HepG2 (cell line): ENCODE measurements at places on chromosomes 1 and 21. TPM values are rescaled to one million over a fixed set of nuclear protein-coding genes. Genes with fewer than 3 reads are reported as not detected.

- H3K27me3 ChIP-seq = no peaks in the 10 kb centered on the region
- no peak for DNase-seq
- H3K36me3 ChIP-seq = peaks cover 2% of the 10 kb centered on the region; the same call in 1 of the 2 replicates
- H3K4me3 ChIP-seq = no peak overlapping the region
Measured at GRCh38 chr1:100127226-100127625, 5.5 kb downstream of the SASS6 start.

GRCh38 chr1:202923533-202923932 is 3.5 kb downstream of the KLHL12 start:
- H3K4me1 ChIP-seq = peaks cover 16% of the 10 kb centered on the region
- H3K4me3 ChIP-seq = no peak overlapping the region
- no peak for DNase-seq
- H3K27me3 ChIP-seq = no peaks in the 10 kb centered on the region
- H3K36me3 ChIP-seq = peaks cover 2% of the 10 kb centered on the region; the same call in 1 of the 2 replicates

GRCh38 chr1:14804626-14805025 is 206.1 kb downstream of the KAZN start:
- no peak overlapping the region for H3K27ac ChIP-seq
- H3K4me3 ChIP-seq = no peak overlapping the region
- H3K4me1 ChIP-seq = no peaks in the 10 kb centered on the region
- peaks cover 39% of the 10 kb centered on the region; the same call in 2 of the 3 replicates for H3K27me3 ChIP-seq
- no peaks in the 10 kb centered on the region for H3K36me3 ChIP-seq
- no peak for DNase-seq

DNA sequence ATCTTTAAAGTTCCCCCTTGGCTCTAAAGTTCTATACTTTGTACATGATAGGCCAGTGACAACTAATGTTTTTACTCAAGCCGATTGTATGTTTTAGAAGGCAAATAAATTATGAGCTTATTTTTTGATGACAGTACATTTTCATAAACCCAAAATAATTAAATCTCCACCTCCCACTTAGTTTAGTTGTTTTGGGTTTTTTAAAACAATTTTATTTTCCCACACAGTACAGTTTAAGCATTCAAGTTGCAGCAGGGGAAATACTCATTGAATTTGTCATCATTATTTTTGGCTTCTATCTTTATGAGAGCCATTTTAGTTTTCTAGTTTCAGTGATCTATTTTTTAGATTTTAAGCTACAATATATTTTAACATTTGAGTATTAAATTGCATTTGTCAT is 93.6 kb downstream of the OLFML2B start:
- H3K27me3 ChIP-seq = no peaks in the 10 kb centered on the region
- no peak for DNase-seq
- H3K4me3 ChIP-seq = no peak overlapping the region
- no peaks in the 10 kb centered on the region for H3K4me1 ChIP-seq
- H3K36me3 ChIP-seq = no peaks in the 10 kb centered on the region
- H3K27ac ChIP-seq = no peak overlapping the region

The PHC2 gene
- 52.5 and 53.5 TPM in 2 replicates for total RNA-seq

GRCh38 chr1:248810727-248811513 is 14.8 kb downstream of the SH3BP5L start:
- H3K36me3 ChIP-seq = peaks cover 41% of the 10 kb centered on the region; the same call in 2 of the 3 replicates
- H3K27ac ChIP-seq = no peak overlapping the region
- no peaks in the 10 kb centered on the region for H3K27me3 ChIP-seq

GRCh38 chr1:210259561-210259960 is 27.0 kb downstream of the SERTAD4 start:
- H3K27me3 ChIP-seq = peaks cover 29% of the 10 kb centered on the region; the same call in 1 of the 3 replicates
- no peak overlapping the region for H3K27ac ChIP-seq
- 0 out of 2 replicates have a peak, but pooled peaks cover 8% of the 10 kb centered on the region for H3K4me1 ChIP-seq
- no peak for DNase-seq
- no peak overlapping the region for H3K4me3 ChIP-seq
- H3K36me3 ChIP-seq = no peaks in the 10 kb centered on the region

DNA sequence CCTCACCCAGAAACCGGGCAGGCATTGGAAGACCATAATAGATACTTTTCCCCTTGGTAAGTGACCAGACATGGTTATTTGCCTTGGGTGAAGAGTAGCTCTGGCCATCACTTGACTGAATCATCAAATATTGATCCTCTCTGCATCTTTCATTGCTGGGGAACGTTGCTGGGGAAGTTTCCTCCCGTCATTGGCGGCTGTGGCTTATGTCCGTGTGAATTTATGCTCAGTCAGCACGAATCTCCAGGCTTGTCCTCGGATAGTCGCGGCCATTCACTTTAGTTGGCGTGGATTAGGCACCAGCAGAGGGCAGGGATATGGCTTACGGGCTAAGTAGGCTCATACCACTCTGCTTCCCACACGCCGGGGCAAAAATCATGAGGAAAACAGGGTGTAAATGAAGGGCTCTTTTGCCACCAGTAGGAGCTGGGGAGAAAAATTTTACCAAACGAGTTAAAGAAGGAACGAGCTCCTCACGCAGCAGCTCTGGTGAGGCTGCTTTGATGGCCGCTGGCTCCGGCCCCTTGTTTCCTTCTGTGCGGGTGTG is 473.4 kb downstream of the CAMTA1 start:
- no peak for DNase-seq
- H3K27me3 ChIP-seq = no peaks in the 10 kb centered on the region; the same call in 1 of the 2 replicates
- no peak overlapping the region for H3K27ac ChIP-seq

The TDRD10 gene
- not detected in 2 replicates for total RNA-seq

DNA sequence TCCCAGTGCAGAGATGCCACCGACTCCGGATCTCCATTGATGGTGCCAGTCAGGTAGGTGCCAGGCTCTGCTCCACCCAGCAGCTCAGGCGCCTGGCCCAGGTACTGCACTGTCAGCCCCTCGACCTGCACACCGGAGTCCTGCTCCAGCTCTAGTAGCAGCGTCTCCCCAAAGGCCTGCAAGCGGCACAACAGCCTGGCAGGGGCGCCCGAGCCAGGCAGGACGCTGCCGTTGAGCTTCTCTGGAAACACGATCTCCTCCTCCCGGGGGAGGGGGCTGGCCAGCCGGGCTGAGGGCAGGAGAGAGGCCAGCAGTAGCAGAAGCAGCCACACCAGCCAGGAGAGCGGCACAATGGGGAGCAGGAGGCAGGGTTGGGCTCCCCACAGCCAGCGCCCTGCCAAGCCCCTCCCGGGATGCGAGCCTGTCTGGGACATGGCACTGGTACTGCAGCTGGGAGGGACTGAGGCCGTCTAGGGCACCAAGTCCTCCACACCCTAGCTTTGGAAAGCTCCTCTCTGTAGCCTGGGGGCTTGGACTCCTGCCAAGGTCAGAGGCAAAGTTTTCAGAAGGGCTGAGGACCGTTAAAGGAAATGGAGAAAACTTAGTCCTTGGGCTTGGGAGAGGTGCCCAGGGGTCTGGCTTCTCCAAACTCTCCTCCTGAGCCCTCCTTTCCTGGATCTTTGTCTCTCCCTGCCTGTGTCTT is 509 bp downstream of the ADAMTS4 start:
- H3K36me3 ChIP-seq = no peaks in the 10 kb centered on the region
- H3K27me3 ChIP-seq = no peaks in the 10 kb centered on the region; the same call in 2 of the 3 replicates
- no peak overlapping the region for H3K27ac ChIP-seq
- peaks cover 68% of the 10 kb centered on the region for H3K4me1 ChIP-seq
- H3K4me3 ChIP-seq = peak overlapping the region; percentile 54

DNA sequence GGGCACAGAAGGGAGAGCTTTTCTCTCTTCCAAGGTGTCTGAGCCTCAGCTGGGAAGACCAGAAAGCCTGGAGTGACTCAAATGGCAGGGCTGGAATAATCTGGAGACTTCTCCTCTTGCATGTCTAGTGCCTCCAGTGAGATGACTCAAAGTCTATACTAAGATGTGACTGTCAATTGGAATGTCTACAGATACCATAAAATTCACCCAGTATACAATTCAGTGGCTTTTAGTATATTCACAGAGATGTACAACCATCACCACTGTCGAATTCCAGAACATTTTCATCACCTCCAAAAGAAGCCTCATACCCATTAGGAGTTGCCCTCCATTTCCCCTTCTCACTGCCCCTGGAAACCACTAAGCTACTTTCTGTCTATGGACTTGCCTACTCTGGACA is 47.9 kb upstream of the CNN3 start:
- no peaks in the 10 kb centered on the region for H3K27me3 ChIP-seq
- no peaks in the 10 kb centered on the region for H3K36me3 ChIP-seq
- H3K4me1 ChIP-seq = peaks cover 15% of the 10 kb centered on the region

GRCh38 chr1:170803711-170804110 is 131.6 kb upstream of the MROH9 start:
- no peak overlapping the region for H3K27ac ChIP-seq
- no peaks in the 10 kb centered on the region for H3K27me3 ChIP-seq
- no peak overlapping the region for H3K4me3 ChIP-seq
- no peaks in the 10 kb centered on the region for H3K4me1 ChIP-seq

The CFAP107 gene
- not detected in 2 replicates for total RNA-seq

The GIPC2 gene
- total RNA-seq = 21.6 and 39.7 TPM in 2 replicates

The DIRAS3 gene
- not detected in 2 replicates for total RNA-seq

DNA sequence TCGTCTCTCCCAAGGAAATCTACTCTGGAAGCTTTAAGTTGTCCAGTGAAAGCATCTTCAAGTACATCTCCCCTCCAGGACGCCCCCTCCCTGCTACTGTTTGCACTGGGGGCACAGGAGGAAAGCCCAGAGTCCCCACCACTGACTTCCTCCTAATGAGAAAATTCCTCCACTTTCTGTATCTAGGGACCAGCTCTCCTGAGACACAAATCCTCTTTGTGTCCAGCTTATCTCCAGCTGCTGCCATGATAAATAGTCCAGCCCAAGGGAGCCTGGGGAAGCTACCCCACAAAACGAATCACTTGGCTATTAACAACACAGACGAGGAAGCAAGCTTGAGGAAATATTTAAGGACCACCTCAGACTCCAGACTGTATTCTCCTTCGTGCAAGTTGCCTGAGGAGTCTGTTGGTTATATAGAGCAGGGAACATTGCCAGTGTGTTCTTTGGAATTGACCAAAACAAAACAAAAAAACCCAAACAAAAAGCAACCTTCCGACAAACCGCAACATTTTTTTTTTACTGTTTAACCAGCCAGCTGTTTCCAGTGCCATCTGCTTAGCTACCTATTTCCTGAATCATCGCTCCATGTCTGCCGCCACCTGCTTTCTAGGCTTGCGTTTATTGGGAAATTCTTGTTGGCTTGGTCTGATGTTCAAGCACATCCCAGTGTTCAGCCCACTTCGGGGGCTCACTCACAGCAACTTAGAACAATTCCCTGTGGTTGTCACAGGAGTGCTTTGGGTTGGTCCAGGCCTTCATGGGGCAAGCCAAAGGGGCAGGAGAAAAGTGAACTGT is 7.7 kb downstream of the C1orf226 start:
- H3K27me3 ChIP-seq = no peaks in the 10 kb centered on the region
- H3K4me1 ChIP-seq = peaks cover 21% of the 10 kb centered on the region
- H3K36me3 ChIP-seq = no peaks in the 10 kb centered on the region; the same call in 1 of the 2 replicates
- no peak overlapping the region for H3K4me3 ChIP-seq

The KCNT2 gene
- not detected in 2 replicates for total RNA-seq

- H3K36me3 ChIP-seq = no peaks in the 10 kb centered on the region
- no peaks in the 10 kb centered on the region for H3K4me1 ChIP-seq
- H3K27me3 ChIP-seq = no peaks in the 10 kb centered on the region
- no peak for DNase-seq
Measured at GRCh38 chr21:27362249-27362648, 395.4 kb upstream of the ADAMTS5 start.

The ALX3 gene
- total RNA-seq = not detected in 2 replicates

DNA sequence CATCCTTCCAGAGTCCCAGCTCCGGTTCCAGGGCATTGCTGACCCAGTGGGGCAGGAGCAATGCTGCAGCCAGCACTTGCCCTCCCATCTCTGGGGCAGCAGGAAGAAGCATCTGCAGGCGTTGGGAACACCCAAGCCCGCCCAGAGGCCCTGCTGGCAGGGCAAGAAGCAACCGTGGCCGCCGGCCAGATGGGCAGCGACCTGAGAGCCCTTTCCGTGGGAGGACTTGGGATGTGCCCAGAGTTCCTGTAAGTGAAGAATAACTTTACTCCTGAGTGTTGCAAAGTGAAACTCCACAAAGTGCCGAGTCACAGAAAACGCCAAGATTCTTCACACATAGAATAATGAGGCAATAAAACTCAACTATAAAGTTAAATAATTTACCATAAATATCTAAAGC is 46.0 kb downstream of the GRIK3 start:
- peaks cover 2% of the 10 kb centered on the region; the same call in 1 of the 2 replicates for H3K27me3 ChIP-seq
- no peak overlapping the region for H3K4me3 ChIP-seq
- no peaks in the 10 kb centered on the region for H3K4me1 ChIP-seq
- no peak overlapping the region for H3K27ac ChIP-seq

The FCRL6 gene
- not detected in 2 replicates for total RNA-seq

The RHEX gene
- 1.6 and 2.7 TPM in 2 replicates for total RNA-seq

- H3K36me3 ChIP-seq = no peaks in the 10 kb centered on the region
- H3K27ac ChIP-seq = no peak overlapping the region
- H3K27me3 ChIP-seq = no peaks in the 10 kb centered on the region
Measured at GRCh38 chr1:239811211-239811885, 280.3 kb upstream of the FMN2 start.

GRCh38 chr1:32219022-32219421 is 3.1 kb downstream of the TMEM234 start:
- no peak for DNase-seq
- no peak overlapping the region for H3K27ac ChIP-seq
- H3K36me3 ChIP-seq = peaks cover 33% of the 10 kb centered on the region; the same call in 2 of the 3 replicates

- H3K27ac ChIP-seq = no peak overlapping the region
- H3K4me3 ChIP-seq = no peak overlapping the region
- H3K36me3 ChIP-seq = peaks cover 10% of the 10 kb centered on the region; the same call in 2 of the 3 replicates
- no peaks in the 10 kb centered on the region for H3K27me3 ChIP-seq
Measured at GRCh38 chr1:100009458-100009857, 39.7 kb downstream of the SLC35A3 start.

DNA sequence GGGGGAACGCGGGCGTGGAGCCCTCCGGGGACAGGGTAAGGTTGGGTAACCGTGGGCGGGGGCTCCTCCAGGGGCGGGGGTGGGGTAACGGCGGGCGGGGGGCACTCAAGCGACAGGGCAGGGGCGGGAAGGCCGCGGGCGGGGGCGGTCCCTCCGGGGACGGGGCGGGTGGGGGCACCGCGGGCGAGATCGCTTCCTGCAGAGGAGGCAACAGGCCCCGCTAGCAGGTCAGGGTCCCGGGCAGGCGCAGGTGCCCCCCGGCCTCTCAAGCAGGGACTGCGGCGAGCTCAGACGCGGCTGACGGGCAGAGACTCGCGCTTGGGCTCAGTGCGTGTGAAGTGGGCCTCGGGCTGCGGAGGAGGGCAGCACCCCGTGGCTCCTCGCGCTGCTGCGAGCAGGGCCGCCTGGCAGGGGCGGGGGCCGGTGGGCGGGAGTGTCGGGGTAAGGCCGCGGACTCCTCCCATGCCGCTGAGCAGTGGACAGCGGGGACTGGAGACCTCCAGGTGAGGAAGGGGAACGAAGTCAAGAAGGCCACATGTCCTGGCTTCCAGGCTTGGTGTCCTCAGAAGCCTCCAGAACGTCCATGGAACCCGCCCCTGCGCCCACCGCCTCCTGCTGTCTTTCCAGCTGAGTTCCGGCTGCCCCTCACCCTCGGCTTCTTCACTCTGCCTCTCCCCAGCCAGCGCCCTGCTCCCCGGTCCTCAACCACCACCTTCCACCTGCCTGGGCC is 627 bp upstream of the GNB1 start:
- peak overlapping the region; percentile 81 for H3K27ac ChIP-seq
- no peaks in the 10 kb centered on the region for H3K36me3 ChIP-seq
- peak overlapping the region; percentile 67 for H3K4me3 ChIP-seq
- DNase-seq = peak; percentile 42
- H3K4me1 ChIP-seq = peaks cover 76% of the 10 kb centered on the region
